ENCODE measurements at places on chromosomes 5 and 9.

DNA sequence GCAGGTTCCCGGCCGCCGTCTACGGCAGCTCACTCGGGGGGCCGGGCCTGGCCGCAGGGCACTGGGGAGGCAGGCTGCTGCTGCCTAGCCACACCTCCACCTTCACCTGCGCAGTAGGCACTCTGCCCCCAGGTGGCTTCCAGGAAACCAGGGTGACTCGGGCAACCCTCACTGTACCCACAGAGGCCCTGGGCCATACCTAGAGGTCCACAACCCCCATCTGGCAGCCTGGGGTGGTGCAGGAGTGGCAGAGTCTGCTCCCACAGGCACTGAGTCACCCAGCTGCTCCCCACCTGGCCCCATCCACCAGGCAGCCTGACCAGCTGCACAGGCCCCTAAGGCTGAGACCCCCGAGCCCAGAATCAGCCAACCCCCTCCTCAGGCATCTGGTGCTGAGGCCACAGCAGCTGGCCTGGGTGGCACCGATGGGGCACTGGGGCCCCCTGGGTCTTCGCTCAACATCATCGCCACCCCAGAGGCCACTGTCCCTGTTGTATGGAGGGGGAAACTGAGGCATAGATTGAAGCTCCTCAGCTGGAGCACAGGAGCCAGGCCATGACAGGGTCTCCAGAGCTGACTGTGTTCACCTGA is 70.2 kb downstream of the KCNT1 start:
- no peak for DNase-seq

GRCh38 chr5:135761746-135762145 is 72.7 kb upstream of the SLC25A48 start:
- no peak for DNase-seq

DNA sequence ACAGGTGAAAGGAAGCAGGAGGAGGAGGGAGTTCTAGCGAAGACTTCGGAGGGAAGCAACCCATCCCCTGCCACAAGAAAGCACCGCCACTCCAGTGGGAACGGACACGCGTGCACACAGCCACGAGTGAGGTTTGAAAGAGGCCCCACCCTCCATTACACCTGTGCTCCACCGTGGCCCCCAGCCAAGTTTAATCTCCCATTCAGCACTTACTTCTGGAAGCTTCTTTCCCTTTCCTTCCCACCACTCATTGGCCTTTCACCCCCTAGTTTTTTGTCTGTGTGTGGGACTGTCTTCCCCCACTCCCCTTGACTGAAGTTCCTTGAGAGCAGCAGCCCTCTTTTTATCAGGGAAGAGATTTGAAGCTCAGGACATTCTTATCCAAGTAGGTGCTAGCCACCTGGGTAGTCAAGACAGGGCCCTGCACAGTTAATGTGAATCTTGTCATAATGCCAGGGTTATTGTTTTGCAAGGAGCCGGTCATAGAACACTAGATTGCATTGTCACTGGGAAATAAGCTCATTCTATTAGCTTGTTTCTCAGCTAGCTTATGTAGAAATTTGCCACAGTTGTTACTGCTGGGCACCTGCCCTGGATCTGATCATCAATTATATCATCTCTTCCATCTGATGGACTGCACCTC is 256.0 kb downstream of the DOCK8 start:
- peak; percentile 64 for DNase-seq

GRCh38 chr9:77512876-77513275 is 135.2 kb downstream of the GNA14 start:
- peak; percentile 69 for DNase-seq

Measured in right cardiac atrium (tissue), 5 donors.